Activated T-cell treated with anti-CD3 and anti-CD28 coated beads, Interleukin-2, amount 50 U/mL, for 72 hours (primary cell): ENCODE measurements at places on chromosomes 3 and 15. TPM values are rescaled to one million over a fixed set of nuclear protein-coding genes. Genes with fewer than 3 reads are reported as not detected.

IL20RB gene
- 1.7 TPM for total RNA-seq

TM4SF18 gene
- not detected for total RNA-seq

SEMA3B gene
- 1.9 TPM for total RNA-seq

MEIS2 gene
- total RNA-seq, result 0.19 TPM

CPEB1 gene
- total RNA-seq, result 0.48 TPM

LSAMP gene
- total RNA-seq, result not detected

DNAH12 gene
- total RNA-seq, result 0.26 TPM

ATP13A5 gene
- not detected for total RNA-seq

SYNPR gene
- total RNA-seq, result not detected

CPNE9 gene
- 0.46 TPM for total RNA-seq
